ENCODE measurements at places on chromosomes 7 and 10.

DNA sequence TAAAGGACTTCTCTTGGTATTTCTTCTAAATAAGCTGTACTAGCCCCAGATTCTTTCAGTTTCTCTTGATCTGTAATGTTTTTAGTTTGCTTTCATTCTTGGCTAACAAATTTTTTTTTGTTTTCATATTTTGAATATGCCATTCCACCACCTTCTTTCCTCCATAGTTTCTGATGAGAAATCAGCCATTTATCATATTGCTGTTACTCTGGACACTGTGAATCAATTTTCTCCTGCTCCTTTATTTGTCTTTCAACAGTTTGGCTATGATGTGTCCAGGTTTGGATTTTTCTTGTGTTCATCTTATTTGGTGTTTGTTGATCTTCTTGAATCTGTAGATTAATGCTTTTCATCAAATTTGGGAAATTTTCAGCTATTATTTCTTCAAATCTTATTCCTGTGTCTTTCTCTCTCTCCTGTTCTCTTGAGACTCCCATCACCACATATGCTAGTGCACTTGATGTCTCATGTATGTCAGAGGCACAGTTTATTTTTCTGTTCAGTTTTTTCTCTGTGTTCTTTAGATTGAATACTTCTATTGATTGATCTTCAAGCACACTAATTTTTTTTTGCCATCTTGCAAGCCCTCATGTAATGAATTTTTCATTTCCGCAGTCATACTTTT lies 15.0 kb downstream of the ELFN1 start:
- no peak for DNase-seq

- no peak for DNase-seq
Measured at GRCh38 chr10:51983481-51983880, 284.1 kb upstream of the CSTF2T start.

GRCh38 chr7:149811221-149811620 lies 27.0 kb upstream of the ZNF862 start:
- no peak for DNase-seq

DNA sequence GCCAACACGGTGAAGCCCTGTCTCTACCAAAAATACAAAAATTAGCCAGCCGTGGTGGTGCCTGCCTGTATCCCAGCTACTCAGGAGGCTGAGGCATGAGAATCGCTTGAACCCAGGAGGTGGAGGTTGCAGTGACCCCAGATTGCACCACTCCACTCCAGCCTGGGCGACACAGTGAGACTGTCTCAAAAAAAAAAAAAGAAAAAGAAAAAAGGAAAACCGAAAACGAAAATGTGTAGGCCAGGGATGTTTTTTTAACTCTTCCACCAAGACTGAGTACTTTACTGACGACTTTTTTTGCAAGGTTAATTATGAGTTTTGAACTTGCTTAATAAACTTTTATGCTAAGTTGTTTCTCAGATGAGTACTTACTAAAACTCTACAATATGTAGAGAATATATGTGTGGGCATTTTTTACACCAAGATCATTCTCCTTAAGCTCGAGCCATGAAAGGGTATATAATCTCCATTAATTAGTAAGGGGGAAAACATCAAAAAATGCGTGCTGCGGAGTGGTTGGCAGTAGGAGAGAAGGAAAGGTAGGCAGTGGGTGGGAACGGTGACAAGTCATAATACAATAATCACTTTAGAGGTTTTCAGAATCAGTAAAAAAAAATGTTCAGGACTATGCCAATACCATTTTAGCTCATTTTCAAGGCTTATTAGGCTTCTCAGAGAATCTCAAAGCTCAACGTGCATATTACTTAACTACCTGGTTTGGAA lies 8.6 kb upstream of the ADRB1 start:
- DNase-seq, result no peak

- DNase-seq, result peak; percentile 2
Measured at GRCh38 chr7:120988591-120989256, at the start of gene CPED1. TSS of gene CPED1 (plus strand) at chr7:120988711. CDS start at chr7:120989622, 911 bp downstream.

- DNase-seq, result no peak
Measured at GRCh38 chr10:112899391-112900065, 50.5 kb upstream of the TCF7L2 start.

DNA sequence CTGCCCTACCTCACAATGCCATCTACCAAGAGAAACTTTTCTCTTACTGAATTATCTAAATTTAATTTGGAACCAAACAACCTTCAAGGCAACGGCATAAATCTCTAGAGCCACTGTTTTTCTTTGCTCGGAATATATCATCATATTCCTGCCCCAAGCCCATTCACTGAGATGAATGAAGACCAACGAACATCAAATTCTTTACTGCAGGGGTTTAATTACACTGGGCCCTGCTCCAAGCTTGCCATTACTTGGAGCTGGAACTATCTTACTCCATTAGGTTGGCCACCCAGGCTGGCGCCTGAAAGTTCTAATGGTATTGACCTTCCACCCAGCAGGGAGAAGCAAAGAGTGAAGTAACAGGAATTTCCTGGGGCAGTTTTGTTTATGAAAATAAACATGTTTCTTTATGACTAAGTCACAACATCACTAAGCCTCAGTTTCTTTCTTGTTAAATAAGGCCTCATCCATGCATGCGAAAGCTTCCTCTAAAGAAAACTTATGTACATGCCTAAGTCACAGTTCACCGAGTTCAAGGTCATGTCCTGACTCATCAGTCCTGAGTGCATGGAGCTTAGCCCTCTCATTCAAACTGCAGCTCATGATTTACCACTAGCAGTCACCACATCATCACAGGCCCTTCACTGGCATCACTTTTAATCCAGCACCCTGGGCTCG lies 42.1 kb upstream of the ANAPC16 start:
- DNase-seq, result no peak

GRCh38 chr10:4075443-4075842 lies 290.4 kb upstream of the KLF6 start:
- DNase-seq, result no peak

GRCh38 chr10:101780187-101780817 lies 2.9 kb downstream of the NPM3 start:
- DNase-seq, result no peak

- no peak for DNase-seq
Measured at GRCh38 chr10:72218325-72218724, 2.2 kb upstream of the ASCC1 start.

DNA sequence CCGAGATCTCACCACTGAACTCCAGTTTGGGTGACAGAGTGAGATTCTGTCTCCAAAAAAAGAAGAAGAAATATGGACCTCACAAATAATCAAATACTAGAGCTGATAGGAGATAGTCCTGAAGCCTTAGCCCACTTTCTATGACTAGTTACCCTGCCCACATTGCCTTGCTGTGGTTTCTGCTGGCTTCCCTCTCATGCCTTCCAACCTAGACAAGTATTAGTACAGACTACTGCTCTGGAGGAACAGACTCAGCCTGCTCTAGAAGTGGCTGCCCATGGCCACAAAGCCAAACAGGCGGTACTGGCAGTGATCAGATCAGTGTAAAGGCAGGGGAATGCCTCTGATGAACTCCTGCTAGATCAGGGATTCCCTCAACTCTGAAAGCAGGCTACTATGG lies 89.7 kb upstream of the PRKAR2B start:
- no peak for DNase-seq

DNA sequence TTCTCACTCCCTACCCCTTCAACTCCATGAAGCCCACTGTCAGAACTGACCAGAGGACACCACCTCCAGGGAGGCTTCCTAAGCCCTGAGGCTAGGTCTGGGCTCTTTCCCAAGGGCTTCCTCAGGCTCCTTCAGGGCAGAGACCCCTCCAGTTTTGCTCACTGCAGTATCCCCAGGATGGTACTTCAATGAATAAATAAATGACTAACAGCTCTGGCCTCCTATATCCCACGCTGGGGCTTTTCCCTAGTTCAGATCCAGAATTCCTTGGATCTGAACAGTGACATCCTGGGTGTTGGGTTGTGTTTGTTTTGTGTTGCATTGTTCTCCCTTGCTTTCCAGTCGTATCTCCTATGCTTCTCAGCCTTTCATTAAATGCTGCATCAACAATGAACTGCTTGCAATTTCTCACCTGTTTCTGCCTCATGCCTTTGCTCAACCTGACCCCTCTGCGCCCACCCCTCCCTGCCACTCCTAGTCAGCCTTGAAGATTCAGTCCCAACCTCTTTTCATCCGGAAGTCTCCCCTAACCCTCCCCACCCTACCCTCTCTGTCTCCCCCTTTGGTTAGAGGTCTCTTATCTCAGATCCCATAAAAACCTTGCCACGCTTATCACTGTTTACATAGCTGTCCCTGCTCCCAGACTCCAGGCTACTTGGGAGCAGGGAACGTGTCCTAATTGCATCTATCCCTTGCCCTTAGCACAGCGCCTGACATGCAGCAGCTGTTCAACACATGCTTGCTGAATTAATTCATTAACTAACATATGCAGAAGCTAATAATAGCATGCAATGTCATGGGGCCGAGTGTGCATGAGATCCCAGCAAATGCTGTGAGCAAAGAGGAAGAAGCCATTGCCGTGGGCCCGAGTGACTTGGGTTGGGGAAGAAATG lies 41.7 kb downstream of the PPP1R3C start:
- DNase-seq, result no peak

DNA sequence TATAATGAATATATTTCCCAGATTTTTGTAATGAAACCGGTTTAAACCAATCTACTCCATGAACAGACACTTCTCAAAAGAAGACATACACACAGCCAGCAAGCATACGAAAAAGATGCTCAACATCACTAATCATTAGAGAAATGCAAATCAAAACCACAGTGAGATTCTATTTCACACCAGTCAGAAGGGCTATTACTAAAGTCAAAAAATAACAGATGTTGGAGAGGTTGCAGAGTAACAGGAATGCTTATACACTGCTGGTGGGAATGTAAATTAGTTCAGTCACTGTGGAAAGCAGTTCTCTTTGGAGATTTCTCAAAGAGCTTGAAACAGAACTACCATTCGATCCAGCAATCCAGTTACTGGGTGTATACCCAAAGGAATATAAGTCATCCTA lies 240.7 kb downstream of the TSPAN12 start:
- no peak for DNase-seq

DNA sequence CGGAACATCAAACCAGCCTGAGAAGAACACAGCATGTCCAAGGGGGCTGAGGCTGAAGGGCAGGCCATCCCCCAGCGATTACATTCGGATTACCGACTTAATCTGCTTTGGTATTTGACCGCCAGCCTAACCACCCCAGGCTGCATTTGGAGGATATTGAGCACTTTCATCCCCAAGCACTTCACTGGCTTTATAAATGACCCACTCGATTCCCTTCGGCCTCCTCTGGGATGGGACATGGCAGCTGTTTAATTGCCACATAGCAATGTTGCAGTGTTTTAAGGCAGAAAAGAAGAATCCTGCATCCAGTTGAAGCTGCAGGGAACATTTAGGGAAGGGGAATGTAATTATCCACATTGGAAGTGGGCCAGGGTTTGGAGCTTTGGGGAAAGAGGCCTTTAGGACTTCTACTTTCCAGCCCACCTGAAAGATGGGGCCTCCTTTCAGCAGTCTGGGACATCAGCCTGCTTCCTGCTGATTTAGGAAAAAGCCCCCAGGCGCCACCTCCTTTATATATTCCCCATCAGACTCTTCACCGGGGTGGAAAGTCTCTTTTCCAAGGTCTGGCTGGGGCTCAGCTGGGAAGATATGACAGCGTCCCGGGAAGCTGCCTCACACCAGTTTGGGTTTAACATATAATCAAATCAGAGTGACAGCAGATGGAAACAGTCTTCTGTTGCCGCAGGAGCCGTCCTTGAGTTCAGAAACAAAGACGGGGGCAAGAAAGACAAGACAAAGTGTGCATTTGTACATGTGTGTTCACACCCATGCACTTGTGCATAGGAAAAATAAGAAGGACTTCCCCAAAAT lies 9.2 kb downstream of the DPCD start:
- no peak for DNase-seq
